Stimulated activated CD8-positive, alpha-beta memory T cell treated with anti-CD3 and anti-CD28 coated beads, Interleukin-4, amount 100 ng/mL, for 4 hours (primary cell): ENCODE measurements at places on chromosomes 5 and 9.

DNA sequence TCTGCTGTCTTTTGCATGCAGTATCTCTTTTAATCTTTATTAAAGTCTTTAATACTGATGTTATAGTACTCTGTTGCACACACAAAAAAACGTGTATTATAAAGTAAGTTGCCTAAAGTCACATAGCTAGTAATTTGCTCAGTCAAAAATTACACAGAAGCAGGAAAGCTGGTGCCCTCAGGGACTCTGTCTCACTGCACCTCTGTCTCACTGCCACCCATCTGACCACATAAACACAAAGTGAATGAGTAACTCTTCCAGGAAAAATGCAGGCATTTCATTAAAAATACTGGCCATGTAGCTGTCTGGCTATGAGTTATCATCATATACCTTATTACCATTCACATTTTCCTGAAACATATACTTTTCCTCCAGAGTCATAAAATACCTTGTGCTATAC, 591.7 kb downstream of the CSNK1G3 start:
- DNase-seq: no peak

- DNase-seq: no peak
These were observed 78.7 kb upstream of the TYRP1 start for GRCh38 chr9:12614488-12614887.

DNA sequence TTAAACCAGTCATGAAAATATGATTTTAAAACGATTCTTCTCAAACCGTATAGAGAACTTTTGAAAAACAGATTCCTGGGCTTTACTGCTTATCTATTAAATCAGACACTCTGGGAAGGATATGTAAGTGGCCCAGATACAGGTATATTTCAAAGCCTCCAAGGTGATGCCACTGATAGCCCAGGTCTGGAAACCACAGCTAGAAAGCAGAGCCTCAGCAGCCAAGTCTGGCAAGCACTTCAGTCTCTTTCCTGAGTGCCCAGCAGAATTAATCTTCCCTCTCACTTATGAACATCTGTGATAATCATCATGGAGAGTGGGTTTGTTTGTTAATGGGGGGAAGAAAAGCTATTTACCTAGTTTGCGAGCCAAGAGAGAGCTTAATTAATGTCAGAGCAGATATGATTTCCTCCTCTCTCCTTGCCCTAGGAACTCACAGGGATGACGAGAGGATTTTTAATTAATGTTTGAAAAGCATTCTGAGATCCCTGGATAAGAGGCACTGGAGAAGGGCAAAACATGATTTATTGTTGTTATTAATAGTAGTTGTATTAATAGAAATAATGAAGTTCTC, 368.4 kb downstream of the TLE1 start:
- no peak for DNase-seq

DNA sequence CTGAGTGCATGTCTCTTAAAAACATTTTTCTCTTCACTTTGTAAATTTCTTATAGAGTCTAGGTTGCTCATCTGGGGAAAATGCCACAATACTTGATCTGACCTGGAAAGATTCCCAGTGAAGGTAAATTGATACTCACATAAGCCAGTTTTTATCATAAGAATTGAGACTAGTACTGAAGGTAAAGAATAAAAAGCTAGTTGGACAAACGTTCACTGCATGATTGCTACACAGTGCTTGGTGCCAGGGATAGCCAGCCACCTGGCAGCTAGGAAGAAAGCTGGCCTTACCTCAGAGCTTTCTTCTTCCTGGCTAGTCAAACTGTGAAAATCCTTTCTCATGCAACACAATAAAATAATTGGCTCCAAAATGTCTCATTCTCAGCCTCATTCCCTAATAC, 77.1 kb downstream of the MUSK start:
- no peak for DNase-seq

GRCh38 chr5:124665035-124665434, 81.4 kb downstream of the ZNF608 start:
- DNase-seq: no peak

DNA sequence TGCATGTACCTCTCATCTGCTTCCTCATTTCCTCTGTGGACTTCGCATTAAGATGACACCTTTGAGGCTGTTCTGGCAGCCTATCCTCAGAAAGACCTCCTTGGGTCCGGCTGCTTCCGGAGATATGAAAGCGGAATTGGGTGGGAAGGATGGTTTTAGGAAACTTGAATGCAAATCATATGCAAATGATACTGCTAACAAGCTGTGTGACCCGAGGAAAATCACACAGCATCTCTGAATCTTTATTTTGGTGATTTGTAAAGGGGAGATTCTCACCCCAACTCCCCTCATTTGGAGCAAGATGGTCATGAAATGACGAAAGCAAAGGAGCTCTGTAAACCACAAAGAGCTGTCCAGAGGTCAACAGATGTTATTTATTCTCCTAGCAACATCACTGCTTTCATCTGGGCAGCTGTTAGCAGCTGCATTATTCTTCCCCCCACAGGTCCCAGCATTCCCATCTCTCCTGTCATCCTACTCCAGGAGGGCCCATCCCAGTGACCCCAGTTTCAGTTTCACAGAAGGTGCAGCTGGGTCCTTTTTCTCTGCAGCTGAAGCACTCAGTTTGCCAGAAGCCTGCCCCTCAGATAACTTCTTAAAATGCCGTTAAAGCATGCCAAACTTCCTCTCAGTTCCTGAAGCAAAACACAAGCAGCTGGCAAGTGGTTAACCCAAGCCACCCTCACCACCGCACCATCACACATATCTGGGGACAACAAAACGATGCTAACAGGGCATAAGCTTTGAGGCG, 269.5 kb downstream of the SEC61B start:
- no peak for DNase-seq

GRCh38 chr9:88018101-88018500, 43.8 kb upstream of the CDK20 start:
- DNase-seq: no peak

DNA sequence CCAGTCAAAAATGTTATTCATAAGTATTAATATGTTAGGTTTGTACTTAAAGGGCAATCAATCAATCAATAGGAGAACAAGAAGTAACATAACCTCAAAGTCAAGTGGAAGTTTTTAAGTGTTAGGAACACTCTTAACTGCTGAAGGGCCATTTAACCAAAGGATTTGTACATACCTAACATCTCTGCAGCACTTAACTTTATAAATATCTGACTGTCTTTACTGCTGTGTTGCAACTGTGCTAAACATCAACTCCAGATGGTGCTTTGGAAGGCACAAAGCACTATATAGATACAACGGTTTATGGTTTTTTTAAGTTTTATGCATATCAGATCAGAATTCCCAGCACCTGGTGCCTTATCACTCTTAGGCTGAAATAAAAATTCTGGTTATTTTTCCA, 604.9 kb upstream of the PTGER4 start:
- no peak for DNase-seq

GRCh38 chr5:73693573-73694061, 67.6 kb downstream of the ARHGEF28 start:
- DNase-seq: no peak
